Stimulated activated CD4-positive, alpha-beta T cell treated with anti-CD3 and anti-CD28 coated beads, Interleukin-15, amount 100 ng/mL, for 1 hour (primary cell): ENCODE measurements at places on chromosomes 1 and 21.
A peak's percentile ranks its signal among the peaks of the same experiment; 100 is the strongest.

- DNase-seq, result no peak
Observed at GRCh38 chr1:227899141-227899819, 48.5 kb downstream of the WNT9A start.

DNA sequence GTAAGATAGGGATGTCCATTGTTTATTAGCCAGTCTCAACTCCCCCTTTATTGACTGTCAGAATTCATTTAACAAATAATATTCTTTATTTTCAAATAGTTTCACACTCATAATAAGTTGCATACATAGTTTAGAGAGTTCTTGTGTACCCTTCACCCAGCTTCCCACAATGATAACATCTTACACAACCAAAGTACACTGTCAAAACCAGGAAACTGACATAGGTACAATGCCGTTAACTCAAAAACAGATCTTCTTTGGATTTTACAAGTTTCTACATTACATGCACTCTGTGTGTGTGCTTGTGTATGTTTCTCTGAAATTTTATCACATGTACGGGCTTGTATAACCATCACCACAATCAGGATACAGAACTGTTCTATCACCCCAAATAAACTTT, 64.4 kb upstream of the IFNLR1 start:
- DNase-seq, result no peak

DNA sequence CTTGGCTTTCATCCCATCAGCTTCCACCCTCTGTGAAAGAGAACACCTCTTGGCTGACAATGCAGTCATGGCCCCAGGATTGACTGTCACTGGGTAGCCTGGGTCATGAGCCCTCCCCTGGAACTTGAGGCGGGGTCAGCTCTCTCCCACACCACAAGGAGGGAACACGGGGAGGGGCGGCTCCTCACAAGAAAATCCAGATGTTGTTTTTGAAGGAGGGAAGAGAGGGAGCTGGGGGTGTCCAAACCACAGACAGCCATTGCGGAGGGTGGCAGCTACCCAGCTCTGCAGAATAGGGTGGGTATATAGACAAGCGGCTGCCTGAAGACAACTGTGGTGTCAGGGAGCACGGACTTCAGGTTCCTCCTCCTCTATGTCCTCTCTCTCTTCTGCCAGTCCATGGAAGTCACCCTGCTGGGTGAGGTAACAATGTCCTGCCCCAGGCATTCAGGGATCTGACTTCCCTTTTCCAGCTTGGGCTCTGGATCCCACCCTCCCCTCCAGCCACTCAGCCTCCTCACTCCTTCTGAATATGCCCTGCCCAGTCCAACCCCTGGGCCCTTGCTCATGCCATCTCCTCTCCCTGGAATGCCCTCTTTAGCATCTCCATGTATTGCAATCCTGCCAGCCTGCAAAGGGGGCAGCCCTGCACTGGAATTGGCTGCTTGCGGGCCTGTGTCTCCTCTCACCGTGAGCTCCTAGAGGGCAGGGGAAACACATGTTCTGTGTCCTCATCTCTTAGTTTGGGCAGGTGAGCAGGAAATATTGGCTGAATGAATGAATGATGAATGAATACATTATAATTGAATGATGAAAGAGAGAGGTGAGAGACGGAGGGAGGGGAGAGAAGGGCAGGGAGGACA, 60.9 kb upstream of the RUNX3 start:
- DNase-seq, result no peak

DNA sequence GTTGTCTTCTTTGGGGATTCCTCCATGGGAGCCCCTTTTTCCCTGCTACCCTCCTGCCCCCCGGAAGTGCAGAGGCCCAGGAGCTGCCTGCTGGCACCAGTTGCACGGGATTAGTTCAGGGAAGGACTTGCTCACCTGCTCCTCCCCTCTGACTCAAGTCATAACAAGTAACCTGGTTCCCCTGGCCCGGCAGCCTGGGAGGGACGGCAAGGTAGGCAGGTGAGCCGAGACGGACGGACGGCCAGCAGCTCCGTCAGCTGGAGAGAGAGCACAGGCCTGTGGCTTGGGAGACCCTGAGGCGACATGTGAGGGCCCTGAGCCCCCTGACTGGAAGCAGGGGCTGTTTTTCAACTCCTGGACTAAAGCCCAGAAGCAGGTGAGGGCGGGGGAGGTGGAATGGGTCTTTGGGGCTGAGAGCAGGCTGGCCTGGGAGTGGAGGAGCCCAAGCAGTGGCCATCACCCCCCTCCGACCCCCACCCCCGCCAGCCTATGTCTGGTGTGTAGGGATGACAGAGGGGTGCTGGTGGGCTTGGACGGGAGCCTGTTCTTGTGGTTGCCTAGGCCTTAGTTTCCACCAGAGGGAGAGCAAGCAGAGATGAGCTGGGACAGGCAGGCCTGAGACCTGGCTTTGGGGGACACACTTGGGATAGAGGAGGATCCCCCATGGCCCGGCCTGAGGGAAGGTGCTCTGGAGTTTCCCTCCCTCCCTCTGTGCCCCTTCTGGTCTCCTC, at the start of gene INAVA:
Gene INAVA, plus strand, starts transcription at position 189 of the 731 bp plus-strand sequence. CDS start 3,501 bp downstream, outside the sequence.
- DNase-seq, result no peak

DNA sequence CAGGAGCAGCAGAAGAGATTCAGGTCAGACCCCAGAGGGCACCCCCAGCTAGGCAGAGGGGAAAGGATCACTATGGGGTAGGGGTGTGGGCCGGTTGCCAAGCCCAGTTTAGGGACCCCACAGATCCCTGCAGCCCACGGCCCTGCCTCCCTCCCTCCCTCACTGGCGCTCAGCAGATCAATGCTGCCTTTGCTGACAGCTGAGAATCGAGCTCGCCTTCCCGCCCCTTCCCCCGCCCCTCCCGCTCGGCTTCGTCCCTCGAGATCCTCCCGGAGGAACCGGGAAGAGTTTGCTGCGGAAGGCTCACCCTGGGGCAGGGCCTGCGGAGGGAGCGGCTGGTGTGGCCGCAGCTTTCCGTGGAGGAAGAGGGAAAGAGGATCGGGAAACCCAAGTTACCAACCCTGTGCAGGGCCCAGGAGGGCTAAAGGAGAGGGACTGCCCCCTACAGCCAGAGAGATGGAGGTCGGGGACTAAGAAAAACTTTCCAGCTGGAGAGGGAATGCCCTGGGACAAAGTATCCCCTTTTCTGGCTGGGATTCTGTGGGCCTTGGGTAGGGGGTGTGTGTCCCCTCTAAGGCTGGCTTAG, 1.1 kb upstream of the KCNQ4 start:
- DNase-seq, result no peak

- DNase-seq, result no peak
Observed at GRCh38 chr1:115980998-115981993, 5.0 kb downstream of the SLC22A15 start.

GRCh38 chr21:17612023-17612564, 607 bp downstream of the BTG3 start:
- peak; percentile 3 for DNase-seq

- no peak for DNase-seq
Observed at GRCh38 chr1:37947364-37947763, 511 bp upstream of the INPP5B start.

GRCh38 chr1:170929835-170930554, 5.3 kb upstream of the MROH9 start:
- DNase-seq, result no peak

GRCh38 chr1:162303004-162303344, 73.7 kb downstream of the SPATA46 start:
- DNase-seq, result no peak

- no peak for DNase-seq
Observed at GRCh38 chr21:46040707-46041106, 57.2 kb upstream of the COL6A2 start.

- no peak for DNase-seq
Observed at GRCh38 chr1:184262109-184262508, 124.7 kb upstream of the C1orf21 start.

DNA sequence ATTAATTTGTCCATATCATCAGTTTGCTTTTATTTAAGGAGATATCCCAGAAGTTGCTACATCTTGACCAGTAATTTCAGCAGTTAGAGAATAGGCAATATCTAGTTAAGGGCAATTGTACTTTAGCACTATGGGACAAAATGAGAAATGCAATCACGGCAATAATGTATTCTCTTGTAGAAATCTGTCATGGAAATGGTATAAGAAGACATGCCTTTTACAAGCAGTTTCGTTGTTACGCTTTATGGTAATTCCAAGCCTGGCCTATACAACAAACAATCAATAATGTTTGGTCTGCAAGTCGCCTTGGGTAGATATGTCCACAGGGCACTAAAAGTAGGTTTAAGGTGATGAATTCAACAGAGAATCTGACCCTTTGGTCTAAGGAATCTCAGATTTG, 1.2 kb upstream of the NOS1AP start:
- DNase-seq, result no peak

DNA sequence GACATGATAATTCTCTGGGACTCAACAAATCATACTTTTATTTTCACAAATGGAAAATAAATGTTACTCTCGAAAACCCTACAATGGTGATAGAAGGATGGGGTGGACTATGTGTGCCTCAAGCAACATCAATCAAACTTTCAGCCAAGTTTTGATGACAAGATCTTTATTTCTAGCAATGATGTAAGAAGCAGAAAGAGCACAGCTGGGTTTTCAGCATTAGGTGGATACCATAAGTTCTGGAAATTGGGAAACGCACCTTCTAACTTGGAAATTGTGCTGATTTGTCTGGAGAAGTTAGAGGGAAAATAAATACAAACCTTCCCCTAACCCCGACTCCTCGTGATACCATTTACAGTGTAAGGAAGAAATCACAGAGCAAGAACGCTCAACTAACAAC, 320.3 kb downstream of the PAPPA2 start:
- DNase-seq, result no peak

DNA sequence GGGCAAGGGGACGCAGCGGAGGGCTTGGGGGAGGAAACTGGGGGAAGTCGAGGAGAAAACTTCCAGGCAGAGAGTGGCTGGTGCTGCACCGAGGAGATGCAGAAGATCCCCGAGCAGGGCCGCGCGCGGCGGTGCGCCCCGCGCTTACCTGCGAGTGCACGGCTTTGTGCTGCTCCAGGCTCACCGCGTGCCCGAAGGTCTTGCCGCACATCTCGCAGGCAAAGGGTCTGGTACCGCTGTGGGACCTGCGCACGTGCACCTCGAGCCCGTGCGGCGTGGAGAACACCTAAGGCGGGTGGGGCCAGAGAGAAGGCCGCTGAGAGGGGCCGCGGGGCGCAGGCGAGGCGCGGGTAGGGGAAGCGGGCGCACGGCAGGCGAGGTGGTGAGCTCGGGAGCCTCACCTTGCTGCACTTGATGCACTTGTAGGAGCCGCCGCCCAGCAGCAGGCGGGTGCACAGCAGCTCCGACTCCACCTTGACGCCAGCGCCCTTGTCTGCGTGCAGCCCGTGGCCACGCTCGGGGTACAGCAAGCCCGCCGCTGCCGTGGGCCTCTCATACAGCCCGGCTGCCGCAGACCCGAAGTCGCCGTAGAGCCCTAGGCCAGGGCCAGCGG, 6.4 kb downstream of the GFI1 start:
- DNase-seq, result no peak

DNA sequence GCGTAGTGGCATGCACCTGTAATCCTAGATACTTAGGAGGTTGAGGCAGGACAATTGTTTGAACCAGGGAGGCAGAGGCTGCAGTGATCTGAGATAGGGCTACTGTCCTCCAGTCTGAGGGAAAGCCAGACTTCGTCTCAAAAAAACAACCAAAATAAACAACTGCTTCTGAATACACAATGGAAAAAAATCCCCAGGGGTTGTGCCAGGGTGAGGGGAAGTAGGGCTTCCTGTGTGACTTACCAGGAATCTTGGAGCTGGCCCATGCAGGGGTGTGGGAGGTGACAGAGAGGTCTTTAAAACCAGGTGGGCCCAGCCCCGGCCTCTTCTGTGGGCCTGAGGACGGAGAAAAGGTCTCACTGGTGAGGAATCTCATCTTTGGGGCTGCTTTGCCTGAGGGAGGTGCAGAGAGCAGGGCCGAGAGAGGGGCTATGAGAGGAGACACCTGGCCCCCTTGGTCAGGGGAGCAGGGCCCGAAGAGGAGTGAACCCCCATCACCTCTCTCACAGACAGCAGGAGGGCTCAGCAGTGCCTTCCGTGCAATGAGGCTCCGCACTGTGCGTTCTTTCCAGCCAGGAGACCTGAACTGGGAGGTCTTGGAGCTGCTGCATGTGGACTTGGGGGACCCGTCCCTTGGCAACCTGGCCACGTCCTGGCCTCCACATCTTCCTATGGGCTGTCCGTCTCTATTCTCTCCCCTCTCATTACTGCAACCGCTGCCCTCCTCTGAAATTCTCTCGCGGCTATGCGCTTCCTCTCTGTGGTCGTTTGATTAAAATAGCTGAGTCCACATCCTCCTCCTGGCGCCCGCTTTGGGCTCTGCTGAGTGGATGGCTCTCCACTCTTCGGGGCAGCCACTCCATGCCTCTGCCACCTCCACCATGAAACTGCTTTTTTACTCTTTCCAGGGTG, 10.7 kb downstream of the PLA2G5 start:
- no peak for DNase-seq

DNA sequence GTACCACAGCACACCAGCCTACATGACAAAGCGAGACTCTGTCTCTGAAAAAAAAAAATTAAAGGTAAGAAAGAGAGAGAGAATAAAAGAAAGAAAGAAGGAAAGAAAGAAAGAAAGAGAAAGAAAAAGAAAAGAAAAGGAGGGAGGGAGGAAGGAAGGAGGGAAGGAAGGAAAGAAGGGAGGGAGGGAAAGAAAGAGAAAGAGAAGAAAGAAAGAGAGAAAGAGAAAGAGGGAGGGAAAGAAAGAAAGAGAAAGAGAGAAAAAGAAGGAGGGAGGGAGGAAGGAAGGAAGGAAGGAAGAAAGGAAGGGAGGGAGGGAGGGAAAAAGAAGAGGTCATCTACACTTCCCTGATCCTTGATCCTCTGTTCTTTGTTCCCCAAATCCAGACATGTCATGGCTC, 104.8 kb upstream of the GJB5 start:
- no peak for DNase-seq

DNA sequence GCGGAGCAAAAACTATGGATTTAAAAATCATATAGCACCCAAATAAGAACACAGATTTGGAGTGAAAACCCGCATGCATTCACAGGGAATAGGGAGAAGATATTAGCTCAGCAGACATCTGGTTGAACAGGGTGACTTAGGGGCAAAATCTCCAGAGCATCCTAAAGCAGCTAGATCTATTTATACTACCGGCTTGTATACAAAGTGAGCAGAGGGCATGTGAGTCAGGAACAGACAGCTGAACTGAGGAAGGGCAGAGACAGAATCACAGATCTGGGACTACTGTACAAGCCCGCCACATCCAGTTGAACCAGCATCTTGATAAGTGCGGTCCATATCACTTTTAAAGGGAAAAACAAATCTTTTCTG, 35.2 kb upstream of the EXOSC10 start:
- no peak for DNase-seq

GRCh38 chr1:25763493-25763892, 36.5 kb upstream of the SELENON start:
- DNase-seq, result no peak

- DNase-seq, result no peak
Observed at GRCh38 chr1:10504249-10504648, 29.5 kb downstream of the PEX14 start.

DNA sequence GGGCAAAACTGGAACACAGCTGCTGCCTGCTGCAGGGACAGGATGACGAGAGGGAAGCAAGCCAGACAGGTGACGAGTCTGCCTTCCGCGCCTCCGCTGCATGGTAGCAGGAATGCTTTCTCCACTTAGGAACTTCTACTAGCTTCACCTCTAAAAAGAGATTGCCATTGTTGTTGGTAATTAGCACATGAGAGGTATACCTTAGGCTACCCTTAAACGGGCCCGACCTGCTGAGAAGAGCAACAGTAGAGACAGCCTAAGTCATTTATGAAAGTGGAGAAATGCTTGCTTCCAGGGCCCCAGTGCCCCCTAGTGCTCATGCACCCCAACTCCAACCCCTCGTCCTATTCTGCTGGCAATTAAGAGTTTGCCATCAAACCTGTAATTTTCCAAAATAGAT, 96.9 kb upstream of the AKT3 start:
- DNase-seq, result no peak

GRCh38 chr1:62057641-62058290, 136.9 kb upstream of the L1TD1 start:
- no peak for DNase-seq
